ENCODE measurements at places on chromosomes 5 and 9.

DNA sequence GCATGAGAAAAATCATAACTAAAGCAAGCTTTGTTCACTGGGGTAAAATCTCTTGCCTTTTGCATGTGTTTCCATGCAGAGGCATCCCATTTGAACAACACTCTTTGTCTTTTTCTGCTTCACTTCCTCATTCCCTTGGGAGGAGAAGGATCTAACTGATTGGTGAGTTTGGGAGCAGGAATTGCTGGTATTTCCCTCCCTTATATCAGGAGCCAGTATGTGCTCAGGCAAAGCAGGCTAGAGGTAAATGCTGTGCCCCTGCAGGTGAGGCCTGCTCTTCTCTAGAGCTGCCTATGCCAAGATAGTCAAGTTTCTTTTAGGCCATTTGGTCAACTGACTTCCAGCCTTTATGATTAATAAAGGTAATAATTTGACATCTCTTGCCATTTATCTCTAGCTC, 179.9 kb downstream of the COX7C start:
- DNase-seq, result no peak

GRCh38 chr9:33158843-33159776, 8.0 kb downstream of the B4GALT1 start:
- DNase-seq, result no peak

GRCh38 chr9:36935768-36936497, 98.1 kb downstream of the PAX5 start:
- no peak for DNase-seq

- DNase-seq, result no peak
Measured at GRCh38 chr5:88770276-88771257, 112.4 kb downstream of the MEF2C start.

DNA sequence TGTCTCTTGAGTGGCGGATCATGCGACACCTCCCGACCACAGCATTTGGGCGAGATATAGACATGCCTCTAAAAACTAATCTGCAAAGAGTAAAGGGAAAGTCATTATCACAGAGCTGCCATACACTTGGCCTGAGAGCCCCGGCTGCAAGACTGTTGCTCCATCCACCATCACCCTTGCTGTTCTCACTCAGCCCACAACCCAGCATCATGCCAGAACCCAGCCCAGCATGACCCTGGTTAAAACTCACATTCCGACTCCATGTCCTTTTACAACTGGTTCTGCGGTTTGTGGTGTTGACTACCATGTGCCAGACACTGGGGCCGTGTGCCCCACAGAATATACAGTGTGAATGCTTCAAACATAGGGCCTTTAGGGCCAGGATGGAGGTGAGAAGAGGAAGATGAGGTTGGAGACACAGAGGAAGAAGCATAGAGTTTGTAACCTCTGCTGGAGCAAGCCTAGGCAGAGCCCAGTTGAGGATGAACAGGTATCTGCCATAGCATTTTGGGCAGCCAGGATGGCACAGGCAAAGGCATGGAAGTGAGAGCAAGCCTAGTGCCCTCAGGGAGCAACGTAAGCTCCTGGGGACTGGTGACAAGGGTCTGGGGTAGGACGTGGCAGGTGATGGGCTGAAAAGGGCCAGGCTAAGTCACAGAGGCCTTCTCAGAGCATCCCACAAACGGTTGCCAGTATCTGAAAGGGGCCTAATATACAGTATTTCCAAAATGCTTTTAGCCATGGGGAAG, 37.5 kb upstream of the SMU1 start:
- DNase-seq, result no peak

- no peak for DNase-seq
Measured at GRCh38 chr9:135422341-135422944, 57.1 kb upstream of the PPP1R26 start.

DNA sequence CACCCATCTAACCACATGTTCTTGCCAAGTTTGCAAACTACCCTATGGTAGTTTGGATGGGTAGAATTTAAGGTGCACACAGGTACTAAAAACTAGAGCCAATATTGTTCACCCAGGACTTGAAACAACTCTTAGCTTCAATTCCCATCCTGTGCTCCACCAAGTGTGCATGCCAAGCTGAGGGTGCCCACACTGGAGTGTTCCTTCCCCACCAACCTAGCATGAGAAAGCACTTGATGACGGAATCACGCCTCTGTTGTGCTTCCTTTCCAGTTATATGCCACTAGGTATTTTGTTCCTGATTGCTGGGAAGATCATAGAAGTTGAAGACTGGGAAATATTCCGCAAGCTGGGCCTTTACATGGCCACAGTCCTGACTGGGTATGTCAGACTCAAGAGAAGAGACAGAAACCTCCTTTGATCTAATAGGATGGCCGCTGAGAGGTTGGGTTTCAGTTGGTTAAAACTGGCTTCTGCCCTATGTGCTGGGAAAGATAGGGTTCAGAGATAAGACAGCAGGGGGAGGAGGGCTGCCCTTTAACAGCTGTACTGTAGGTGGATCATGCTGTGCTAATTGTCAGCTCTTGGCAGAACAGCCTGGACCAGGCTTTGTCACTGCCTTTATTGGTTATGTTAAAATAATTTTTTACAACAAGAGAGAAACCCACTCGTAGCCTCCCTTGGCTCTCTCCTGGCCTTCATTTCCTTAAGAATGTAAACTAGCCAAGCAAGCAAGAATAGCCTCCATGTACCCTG, 83.5 kb downstream of the SLC1A1 start:
- no peak for DNase-seq

DNA sequence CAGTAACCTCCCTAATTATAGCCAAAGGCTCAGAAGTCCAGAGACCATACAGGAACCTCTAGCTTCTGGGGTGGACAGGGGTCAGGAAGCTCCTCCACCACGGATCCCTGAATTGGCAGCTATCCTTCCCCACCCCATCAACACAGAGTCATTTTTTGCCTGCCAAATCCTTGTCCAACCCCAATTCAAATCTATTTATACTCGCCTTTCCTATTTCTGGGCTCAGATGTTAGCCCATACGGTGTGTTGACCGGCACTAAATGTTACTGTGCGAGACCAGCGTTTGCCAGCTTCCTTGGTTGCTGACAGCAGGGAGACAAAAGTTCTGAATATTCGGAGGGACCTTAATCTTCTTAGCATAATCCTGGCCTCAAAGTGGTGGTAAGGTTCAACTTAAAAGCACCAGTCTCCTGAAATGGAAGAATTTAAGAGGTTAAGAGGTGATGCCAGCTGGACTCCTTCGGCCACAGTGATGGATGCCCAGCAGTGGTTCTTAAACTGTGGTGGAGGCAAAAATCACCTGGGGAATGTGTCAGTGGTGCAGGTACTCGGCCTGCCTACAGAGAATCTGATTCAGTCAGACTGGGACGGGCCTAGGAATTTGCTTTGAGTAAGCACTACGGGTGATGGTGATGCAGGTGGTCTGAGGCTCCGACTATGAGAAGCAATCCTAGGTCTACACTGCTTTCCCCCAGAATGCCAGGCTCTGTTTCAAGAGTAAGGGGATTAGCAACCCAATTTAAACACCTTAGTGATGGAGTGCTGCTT, 204.8 kb upstream of the MEF2C start:
- DNase-seq, result no peak
